HT-29 (cell line): ENCODE measurements at places on chromosomes 4 and X. TPM values are rescaled to one million over a fixed set of nuclear protein-coding genes. Genes with fewer than 3 reads are reported as not detected.
A peak's percentile ranks its signal among the peaks of the same experiment; 100 is the strongest.

Gene SETD7
- 30.5 and 30.8 TPM in 2 replicates for total RNA-seq

Gene SPP1
- total RNA-seq, result 0.99 and 1.7 TPM in 2 replicates

Gene GAB1
- total RNA-seq, result 7.8 and 8.7 TPM in 2 replicates

Gene SHROOM4
- 3.8 and 4.5 TPM in 2 replicates for total RNA-seq

Gene CCDC149
- 0.34 and 0.92 TPM in 2 replicates for total RNA-seq

Gene PIR
- total RNA-seq, result 9.8 and 10.3 TPM in 2 replicates

Gene DCLK2
- total RNA-seq, result not detected in 2 replicates

Gene MAGEA10
- total RNA-seq, result not detected in 2 replicates

Gene INTU
- total RNA-seq, result 1.5 and 2.4 TPM in 2 replicates

Gene GTPBP6
- 111 and 120 TPM in 2 replicates for total RNA-seq

Gene SASH3
- not detected in 2 replicates for total RNA-seq

GRCh38 chrX:154750301-154751202 lies at the start of gene GAB3:
TSS of gene GAB3 (minus strand) at chrX:154751077. CDS start at chrX:154751025, 52 bp downstream.
- DNase-seq, result no peak

GRCh38 chr4:152352622-152353116 lies 183.2 kb downstream of the FBXW7 start:
- no peak for DNase-seq

- no peak for DNase-seq
Measured at GRCh38 chr4:89483833-89484232, 176.2 kb upstream of the GPRIN3 start.

DNA sequence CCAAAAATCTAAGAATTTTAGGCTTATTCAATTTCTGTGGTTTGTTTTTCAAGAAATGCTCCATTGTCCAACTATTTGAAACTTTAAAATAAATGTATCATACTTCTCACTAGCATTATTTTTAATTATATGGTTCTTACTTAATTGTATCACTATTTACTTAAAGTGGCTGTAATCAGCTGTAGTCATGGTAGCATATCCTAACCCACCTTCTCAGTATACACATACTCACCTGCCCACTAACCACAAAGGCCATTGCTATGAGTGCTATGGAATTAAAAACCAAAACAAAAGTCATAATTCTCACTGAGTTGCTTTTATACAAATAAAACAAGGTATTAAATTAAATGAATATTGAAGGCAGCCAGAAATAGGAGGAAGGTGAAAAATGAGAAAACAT lies 5.0 kb downstream of the FBXO8 start:
- DNase-seq, result no peak

- DNase-seq, result no peak
Measured at GRCh38 chr4:1887052-1887451, 15.9 kb downstream of the NSD2 start.

DNA sequence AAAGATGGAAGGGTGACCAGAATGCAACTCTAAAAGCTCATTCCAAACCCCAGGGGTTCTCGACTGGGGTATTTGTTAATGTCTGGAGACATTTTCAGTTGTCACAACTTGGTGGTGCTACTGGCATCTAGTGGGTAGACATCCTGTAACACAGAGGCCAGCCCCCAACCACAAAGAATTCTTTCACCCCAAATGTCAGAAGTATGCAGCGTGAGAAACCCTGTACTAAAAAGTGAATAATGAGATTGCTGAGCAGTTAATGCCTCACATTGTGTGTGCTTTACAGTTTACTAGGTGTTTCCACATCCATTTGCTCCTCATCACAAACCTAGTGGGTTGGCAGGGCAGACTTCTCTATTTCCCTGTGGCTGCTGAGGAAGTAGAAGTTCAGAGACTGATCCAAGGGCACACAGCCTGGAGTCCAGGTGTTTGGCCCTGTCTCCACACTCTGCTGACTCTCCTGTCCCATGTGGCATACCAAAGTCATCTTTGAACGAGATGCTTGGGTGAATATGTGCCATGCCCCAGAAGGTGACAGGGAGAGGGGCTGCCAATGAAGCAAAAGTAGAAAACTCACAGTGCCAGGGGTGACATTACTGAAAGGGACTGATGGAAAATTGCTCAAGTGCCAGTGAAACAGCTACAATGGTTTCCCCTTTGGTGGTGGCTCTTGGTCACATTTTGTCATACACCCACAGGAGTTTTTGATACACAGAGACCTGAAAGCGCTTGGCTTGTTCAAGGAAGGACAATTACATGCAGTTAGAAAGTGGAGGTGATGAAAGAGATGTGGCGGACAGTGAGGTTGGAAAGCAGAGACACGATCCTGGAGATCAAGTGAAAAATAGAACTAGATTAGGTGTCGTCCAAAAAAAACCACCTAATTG lies 10.1 kb upstream of the TMEM154 start:
- no peak for DNase-seq

DNA sequence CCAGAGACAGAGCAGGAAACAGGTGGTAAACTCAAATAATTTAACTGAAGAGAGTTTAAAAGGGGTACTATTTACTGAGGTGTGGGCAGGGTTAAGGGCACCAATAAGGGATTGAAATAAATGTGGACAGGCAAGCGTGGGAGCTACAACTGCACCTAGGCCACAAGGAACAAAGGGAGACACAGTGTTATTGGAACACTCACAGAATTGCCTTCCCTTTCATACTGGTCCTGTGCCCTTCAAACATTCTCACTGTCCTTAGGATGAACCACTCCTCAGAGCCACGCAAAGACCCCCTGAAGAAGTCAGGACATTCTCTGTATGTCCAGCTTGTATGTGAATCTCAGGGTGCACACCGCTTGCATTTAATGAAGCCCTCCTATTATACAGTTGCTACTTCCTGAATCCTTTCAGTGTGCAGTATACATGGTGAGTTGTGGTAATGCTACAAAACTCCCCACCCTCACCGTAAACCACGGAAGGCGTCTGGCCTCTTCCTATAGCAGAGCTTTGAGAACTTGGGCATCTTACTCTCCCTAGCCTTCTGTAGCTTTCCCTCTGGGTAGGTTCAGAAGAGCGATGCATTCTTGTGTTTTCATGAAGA lies 9.6 kb upstream of the MRPL1 start:
- DNase-seq, result no peak

DNA sequence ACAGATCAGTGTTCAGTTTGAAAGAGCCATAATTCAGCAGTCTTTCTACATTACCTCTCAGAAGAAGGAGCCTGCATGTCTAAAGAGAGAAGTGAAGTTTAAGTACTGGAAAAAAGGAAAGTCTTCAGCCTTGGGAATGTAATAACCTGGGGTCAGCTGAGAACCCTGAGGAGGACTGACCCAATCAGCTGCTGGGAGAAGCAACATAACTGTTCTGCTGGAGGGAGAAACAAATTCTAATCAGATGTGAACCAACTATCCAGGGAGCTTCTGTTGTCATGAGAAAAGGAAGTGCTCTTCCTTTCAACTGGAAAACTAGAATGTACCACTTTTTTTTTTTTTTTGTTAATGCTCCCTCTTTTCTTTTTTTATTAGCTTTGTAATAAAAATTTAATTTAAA lies 64.5 kb upstream of the PDE5A start:
- no peak for DNase-seq

DNA sequence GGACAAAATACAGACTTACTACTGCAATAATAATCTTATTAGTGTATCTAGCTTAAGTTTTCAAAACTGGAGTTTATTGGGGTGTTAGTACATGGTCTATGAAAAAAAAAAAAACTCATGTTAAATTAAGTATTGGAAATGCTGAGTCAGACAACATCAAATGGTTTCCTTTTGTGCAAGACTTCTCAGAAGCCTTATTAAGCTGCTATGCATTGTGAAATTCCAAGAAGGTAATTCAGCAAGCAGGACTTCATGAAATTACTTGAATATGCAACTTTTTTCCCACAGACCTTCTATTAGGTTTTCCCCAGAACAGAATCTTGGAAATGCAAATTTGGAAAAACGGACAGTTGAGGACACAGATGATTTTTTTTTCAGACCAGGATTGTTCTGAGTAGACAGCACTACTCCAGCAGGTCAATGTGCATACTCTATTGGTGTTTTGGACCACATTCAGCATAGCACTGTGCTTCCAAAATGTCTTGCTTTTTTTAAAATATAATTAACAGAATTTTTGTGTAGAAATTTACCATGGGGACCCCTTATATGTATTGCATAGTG lies 568.8 kb upstream of the TENM3 start:
- no peak for DNase-seq

- no peak for DNase-seq
Measured at GRCh38 chr4:76987153-76987591, 37.6 kb downstream of the SEPTIN11 start.

GRCh38 chrX:116009861-116010710 lies 160.5 kb upstream of the AGTR2 start:
- DNase-seq, result no peak

GRCh38 chr4:139619644-139620043 lies 46.0 kb upstream of the MGST2 start:
- DNase-seq, result peak; percentile 41

- DNase-seq, result peak; percentile 68
Measured at GRCh38 chrX:144275367-144275766, 391.5 kb downstream of the UBE2NL start.

DNA sequence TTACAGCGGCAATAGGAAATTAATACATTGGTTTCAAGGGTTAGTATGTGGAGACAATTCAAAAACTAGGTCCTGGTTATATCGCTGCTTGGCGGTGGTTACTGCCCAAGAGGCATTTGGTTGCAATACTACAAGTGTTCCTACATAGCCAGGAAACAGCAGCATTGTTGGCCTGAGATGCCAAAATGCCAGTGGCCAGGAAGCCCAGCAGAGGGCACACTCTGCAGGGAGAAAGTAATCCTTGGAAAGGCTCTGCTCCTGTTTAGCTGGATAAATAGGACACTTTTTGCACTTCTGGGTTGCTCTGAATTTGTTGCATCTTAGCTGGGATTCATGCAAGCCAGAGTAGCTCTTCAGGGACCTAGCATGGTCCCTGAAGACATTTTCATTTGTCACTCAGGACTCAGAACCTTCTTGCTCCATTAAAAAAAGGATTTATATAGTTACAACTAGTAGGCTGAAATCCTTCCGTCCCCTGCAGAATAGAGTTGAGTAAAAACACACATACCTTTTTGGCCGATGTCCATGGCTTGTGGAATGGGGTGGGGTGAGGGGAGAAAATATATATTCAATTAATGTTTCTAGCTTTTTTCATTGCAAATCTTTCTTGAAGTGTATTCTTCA lies 8.1 kb upstream of the GPR119 start:
- DNase-seq, result peak; percentile 76

- DNase-seq, result peak; percentile 2
Measured at GRCh38 chrX:30888526-30889146, 418 bp downstream of the TAB3 start.

- no peak for DNase-seq
Measured at GRCh38 chr4:17132226-17132625, 233.8 kb upstream of the LDB2 start.

DNA sequence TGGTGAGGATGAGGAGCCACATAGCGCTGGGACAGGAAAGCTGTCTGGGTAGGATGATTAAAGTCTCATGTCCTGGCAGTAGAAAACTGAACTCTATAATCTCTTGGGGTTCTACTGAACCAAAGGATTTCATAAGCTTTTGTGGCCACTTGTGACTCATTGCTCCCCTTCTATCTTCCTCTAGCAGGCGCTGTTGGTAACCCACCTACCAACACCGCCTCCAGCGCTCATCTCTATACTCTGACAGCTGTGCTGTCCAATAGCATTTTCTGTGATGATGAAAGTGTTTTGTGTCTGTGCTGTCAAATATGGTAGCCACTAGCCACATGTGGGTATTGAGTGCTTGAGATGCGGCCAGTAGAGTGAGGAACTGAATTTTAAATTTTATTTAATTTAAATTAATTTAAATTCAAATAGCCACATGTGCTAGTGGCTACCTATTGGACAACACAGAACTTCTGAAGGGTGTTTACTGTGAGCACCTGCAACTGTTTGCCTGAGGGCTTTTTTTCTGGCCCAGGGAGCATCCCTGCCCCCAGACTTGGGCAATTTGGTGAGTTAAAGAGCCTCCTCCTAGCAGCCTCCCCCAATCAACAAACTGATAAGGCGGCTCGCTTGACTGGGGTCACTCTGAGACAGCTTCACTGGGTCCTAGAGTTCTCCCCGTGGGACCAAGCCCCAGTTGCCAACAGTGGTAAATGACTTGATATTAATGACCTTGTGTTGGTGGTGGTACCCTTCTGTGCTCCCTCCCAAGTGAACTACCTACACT lies 169.2 kb upstream of the ATP6AP2 start:
- no peak for DNase-seq

DNA sequence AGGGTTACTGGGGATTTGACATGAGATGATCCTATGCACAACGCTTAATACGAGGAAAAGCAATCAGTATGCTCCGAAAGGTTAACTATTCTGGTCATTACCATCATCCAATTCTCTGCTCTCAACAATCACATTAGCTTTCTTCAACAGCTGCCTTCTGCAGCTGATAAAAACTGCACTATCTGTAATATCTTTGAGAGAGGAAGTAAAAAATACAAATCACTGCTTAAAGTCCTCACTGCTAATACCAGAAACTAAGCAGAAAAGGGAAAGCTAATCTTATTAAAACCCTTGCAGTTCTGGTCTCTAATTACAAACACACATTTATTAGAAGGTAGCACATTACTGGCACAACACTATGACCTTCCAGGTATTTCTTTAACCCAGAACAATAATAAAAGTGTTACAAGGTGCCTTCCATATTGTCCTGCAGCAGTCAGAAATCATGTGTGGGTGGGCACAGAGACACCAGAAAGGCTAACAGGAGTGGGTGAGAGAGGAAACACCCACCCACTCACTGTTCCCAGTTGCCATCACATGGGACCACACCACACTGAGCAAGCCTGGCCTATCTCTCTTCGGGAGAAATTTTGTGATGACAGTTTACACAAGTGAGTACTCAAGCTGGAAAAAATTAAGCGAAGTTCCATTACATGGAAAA lies 71.0 kb downstream of the RELL1 start:
- no peak for DNase-seq

GRCh38 chr4:77037736-77038135 lies 38.1 kb downstream of the CCNI start:
- DNase-seq, result no peak

- DNase-seq, result peak; percentile 28
Measured at GRCh38 chr4:6909970-6910339, 329 bp downstream of the TBC1D14 start.

DNA sequence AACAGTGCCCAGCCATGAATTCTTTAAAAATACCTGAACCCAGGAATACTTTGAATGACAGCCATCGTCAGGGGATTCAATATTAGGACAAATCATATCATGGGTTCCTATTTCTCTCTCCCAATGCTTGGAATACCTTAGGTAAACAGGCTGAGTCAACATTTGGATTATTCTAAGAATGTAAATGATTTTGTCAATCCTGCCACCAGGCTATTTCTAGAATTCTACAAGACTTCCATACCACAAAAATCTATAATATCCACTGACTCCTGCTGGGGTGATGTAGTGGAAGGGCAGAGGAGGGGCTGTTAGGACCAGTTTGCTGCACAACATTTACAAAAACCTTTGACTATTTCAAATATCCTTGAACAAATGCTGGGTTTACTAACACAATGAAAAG lies 65.2 kb downstream of the IGFBP7 start:
- no peak for DNase-seq

GRCh38 chr4:82780170-82780751 lies 18.3 kb downstream of the SCD5 start:
- no peak for DNase-seq

DNA sequence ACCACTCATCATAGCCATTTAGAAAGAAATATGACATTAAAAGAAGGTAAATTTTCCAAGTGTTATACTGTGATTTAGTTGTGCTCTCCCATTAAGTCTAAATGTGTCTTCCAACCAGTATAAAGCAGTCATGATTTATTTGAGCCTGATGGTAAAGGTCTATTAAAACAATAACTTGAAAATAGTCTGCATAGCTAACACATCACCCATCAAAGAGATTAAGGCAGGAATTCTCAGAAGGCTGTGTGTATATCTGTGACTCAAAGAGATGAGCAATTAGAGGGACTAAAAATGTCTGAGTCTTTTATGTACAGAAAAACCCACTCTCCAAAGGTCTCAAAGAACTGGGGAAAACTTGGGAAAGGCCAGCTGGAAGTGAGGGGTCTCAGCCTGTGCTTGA lies 70.3 kb upstream of the IQCM start:
- DNase-seq, result no peak
